Stimulated activated CD8-positive, alpha-beta memory T cell treated with anti-CD3 and anti-CD28 coated beads, Interleukin-4, amount 100 ng/mL, for 4 hours (primary cell): ENCODE measurements at places on chromosomes 6 and 20.

- DNase-seq, result no peak
These were observed 180.0 kb downstream of the TMEM242 start for GRCh38 chr6:157143171-157143889.

DNA sequence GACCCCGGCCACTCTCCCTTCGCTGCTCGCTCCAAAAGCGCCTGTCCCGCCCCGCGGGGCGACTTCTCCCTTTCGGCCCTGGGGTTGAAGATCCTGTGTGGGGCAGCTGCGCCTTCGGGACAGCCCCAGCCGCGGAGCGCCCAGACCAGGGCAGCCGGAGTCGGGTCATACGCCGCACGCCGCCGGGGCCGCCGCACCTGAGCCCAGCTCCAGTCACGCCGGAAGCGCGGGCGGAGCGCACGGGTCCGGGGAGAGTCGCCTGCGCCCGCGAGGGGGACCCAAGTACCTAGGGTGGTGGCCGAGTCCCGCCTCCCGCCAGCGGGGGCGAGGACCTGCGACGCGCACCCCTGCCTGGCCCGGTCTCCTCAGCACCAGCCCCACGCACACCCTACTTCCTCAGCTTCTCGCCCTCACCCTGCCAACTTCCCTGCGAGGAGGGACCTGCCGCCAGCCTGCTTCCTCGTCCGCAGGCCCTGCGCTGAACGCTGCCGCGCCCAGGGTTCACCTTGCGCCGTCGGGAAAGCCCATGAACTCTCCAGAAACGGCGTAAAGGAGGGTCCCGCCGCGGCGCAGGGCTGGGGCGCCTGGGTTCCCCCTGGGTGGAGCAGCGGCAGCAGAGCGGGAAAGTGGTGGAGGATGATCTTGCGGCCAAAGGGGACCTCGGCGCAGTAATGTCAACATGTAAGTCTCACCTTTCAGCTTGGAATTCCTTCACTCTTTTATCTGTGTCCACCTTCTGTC, at the start of gene ADGRG6:
Gene ADGRG6 (plus strand): TSS at position 357 of the 741 bp plus-strand sequence. CDS start 323 bp downstream, at position 680.
- DNase-seq, result peak; percentile 4

DNA sequence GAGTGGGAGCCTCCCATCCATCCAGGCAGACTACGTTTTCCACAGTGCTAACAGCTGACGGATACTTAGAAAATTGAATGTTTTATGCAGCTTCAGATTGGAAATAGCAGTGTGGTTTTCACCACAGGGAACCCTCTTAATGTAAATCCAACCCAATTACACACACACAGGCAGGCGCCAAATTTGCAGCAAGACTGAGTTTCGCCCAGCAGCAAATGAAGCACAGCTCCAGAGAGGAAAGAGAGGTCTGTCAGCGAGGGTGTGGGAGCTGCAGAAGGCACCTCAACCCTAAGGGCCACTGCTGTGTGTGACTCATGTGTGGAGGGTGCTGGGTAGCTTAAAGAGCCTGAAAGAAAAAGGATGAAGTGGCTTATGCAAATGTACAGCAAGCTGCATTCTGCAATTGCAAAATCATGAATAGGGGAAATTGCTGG, 365.7 kb downstream of the MAFB start:
- no peak for DNase-seq

- DNase-seq, result no peak
These were observed 4.8 kb downstream of the LRP11 start for GRCh38 chr6:149859368-149859767.

DNA sequence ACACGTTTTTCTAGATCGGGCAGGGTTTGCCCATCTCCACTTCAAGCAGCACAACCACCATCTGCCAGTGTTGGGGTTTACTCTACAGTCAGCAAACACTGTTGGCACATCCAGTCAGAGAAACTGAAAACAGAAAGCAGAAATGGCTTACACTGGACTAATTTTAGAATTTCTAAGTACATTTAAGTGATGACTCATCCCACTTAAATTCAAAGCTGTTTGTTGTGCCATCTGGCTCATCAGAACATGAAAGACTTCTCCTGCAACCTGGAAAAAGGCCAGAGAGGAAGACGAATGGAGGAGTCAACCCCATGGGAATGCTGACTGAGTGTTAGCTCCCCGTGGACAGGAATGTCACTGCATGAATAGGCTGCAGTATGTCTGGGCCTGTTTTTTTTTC, 21.8 kb downstream of the FAM209B start:
- no peak for DNase-seq
